Amniotic stem cell (primary cell): ENCODE measurements at places on chromosomes 7 and 10.

GRCh38 chr7:116528008-116528789 lies 3.4 kb downstream of the CAV1 start:
- DNase-seq, result peak; percentile 88

DNA sequence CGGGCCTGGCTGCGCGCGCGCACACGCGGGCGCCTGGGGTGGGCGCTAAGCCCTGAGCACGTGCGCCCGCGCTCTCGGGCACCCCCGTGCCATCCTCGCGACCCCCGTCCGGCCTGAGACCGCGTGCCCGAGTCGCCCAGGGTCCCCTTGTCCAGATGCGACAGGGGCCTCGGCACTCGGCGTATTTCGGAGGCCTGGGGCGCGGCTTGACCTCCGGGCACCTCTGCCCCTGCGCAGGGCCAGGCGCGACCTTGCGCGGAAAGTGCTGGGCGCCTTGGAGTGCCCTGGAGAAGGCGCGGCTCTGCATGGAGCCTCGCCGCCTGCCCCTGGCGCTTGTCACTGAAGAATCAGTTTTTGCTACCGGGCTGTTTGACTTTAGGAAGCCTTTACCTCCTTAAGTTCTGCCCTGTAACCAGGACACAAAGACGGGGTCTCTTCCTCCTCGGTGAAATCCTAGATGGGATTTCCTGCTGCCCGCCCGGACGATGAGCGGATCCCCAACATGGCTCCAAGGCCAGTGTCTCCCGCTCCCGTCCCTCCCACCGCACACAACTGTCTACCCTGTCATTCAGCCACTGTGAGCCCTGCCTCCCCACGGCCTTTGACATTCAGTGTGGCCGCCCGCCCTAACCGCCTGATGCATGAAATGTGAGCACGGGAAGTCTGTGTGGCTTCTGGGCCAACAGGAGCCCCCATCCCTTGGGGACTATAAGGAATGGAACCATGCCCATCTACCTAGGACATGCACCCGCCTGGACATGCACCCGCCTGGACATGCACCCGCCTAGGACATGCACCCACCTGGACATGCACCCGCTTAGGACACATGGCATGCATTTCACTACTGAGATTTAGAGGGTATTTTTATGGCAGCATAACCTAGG lies 1.1 kb upstream of the STK32C start:
- DNase-seq, result no peak

GRCh38 chr7:74037609-74038008 lies 9.6 kb downstream of the ELN start:
- no peak for DNase-seq

GRCh38 chr10:4450169-4450568 lies 375.8 kb upstream of the AKR1E2 start:
- no peak for DNase-seq

DNA sequence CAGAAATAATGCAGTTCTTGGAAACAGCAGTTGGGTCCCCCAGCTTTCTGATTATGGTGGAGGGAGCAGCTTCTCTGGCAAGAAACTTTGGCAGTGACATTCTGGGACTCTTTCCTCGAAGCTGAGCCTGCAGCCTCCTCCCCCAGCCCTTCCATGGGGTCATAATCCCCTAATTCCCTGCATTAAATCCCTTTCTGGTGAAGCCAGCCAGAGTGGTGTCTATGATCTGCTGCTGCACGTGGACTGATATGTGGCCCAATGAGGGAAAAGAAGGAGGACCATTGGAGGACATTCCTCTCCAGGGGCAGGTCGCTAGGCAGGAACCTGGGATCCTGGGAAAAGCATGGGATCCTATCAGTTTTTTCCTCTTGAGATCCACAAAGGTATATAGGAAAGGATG lies 470.5 kb downstream of the RPS24 start:
- DNase-seq, result no peak

DNA sequence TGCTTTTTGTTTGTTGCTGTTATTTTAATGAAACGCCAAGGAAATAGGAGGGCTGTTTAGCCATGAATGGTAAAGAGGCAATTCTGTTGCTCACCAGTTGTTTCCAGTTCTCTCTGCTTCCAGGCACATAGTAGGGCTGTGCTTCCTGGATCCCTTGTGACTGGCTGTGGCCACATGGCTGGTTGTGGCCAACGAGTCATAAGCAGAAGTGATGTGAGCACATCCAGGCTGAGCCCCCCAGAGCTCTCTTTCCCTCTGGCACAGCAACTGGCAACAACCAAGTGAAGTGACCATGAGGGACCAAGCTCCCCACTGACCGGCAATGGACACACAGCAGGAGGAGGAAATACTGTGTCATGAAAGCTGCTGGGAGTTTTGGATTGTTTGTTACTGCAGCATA lies 10.3 kb downstream of the GRID1 start:
- DNase-seq, result no peak

DNA sequence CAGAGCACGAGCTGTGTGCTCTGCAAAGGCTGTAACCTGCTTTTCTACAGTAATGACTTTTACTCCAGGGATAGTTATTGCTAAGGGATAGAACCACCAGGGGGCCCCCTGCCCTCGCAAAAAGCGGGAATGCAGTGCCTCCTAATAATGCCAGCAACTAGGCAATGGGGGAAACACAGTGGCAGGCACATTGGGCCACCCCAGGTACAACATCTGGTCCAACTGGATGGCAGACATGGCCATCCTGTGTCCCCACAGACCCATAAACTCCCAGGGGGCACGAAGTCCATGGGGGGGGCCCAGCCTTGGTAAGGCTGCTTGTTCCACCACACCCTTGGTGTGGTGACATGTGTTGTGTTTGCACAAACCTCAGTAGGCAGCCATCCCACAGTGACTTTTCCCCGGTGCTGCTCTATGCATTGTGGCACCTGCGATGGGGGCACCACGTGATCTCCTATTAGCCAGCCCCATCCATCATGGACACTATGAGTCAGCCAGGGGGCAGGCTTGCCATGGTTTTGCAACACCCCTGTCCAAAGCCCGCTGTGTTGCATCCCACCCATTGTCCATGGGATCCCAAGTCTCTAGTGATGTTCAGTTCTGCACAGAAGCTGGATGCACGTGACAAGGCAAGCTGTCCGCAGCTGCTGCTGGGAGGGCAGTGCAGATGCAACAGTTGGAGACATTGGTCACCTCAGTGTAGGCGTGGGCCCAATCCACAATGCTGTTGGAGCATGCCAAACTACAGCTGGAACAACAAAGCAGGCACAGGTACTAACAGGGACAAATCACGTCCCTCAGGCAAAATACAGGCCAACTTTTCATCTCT lies 84.0 kb downstream of the ANLN start:
- DNase-seq, result no peak

DNA sequence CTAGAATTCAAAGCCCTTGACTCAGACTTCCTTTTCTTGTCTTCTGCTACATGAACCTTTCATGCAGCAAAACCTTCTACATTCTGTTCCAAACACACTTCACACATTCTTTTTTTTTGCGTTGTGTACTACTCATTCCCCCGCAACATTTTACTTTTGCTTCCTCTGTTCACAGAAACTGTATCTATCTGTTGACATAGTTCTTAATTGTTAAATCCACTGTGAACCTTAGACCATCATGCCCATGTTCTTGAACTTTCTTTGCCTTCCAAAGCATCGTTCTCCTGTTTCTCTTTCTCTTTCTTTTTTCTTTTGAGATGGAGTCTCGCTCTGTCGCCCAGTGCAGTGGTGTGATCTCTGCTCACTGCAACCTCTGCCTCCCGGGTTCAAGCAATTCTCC lies 14.2 kb downstream of the CCSER2 start:
- DNase-seq, result no peak

DNA sequence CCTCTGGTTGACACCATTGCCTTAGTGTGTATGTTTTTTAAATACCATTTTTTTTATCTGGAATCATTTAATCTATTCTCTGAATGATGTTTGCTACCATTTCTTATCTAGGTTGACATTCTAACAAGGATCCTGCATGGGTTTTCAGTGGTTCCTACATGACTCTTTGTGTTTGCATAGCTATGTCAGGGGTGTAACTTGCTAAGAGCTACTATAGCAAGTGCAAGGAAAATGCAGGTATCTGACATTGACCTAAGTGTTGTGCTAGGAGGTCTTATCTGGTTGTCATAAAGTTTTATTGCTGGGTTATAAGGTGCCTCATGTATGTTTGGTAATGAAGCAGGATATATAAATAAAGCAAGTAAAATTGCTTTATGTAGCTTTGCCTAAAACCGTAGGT lies 183.2 kb downstream of the PLXDC2 start:
- no peak for DNase-seq
